ENCODE measurements at places on chromosomes 3 and 15.

DNA sequence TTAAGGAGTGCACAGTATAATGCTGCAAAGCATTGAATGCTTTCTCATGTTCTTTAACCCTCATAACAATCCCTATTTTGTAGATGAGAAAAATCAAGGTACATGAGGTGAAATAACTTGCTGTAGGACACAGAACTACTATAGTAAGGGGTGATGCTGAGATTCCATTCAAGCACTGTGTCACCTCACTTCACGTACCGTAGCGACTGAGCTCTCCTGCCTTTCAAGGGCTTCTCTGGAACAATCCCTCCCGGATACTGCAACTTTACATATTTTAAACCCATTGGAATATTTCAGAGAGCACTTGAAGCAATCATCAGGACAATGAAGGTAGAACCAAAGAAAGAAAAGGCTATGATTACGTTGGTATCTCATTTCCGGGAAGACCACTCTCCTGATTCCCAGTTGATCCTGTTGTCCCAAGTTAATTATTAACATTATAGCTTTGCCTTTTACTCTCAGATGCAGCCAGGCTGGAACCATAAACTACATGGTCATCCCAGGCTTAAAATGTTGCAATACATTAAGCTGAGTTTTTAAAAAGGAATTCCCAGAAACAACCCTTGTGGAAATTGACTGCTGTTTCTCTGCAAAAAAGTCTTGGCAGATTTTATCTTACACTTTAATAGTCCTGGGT, 252.2 kb upstream of the IGF1R start:
- H3K4me1 ChIP-seq = no peaks in the 10 kb centered on the region
- no peak for DNase-seq
- no peak overlapping the region for H3K4me3 ChIP-seq
- peaks cover 9% of the 10 kb centered on the region for H3K27me3 ChIP-seq
- no peak overlapping the region for H3K27ac ChIP-seq

GRCh38 chr3:115113367-115113766, 33.7 kb downstream of the ZBTB20 start:
- DNase-seq = no peak
- H3K27me3 ChIP-seq = no peaks in the 10 kb centered on the region
- H3K27ac ChIP-seq = no peak overlapping the region
- H3K4me1 ChIP-seq = no peaks in the 10 kb centered on the region

DNA sequence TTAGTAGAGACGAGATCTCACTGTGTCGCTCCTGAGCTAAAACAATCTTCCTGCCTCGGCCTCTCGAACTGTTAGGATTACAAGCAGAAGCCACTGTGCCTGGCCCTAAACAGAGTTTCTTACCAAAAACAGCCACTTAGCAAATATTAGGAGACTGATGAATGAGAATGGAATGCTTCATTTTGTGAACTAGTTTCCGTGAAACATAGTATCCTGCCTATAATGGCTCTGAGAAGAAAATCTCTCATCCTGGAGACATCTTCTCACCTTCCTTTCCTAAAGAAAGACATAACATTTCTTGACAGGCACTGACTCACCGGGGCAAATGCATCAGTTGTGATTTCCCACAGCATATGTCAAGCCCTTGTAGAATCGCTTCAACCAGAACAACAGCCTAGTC, 44.9 kb downstream of the GJD2 start:
- H3K36me3 ChIP-seq = no peaks in the 10 kb centered on the region
- peaks cover 20% of the 10 kb centered on the region for H3K27me3 ChIP-seq
- no peak overlapping the region for H3K27ac ChIP-seq
- H3K4me3 ChIP-seq = no peak overlapping the region
- no peaks in the 10 kb centered on the region for H3K4me1 ChIP-seq
- DNase-seq = no peak

DNA sequence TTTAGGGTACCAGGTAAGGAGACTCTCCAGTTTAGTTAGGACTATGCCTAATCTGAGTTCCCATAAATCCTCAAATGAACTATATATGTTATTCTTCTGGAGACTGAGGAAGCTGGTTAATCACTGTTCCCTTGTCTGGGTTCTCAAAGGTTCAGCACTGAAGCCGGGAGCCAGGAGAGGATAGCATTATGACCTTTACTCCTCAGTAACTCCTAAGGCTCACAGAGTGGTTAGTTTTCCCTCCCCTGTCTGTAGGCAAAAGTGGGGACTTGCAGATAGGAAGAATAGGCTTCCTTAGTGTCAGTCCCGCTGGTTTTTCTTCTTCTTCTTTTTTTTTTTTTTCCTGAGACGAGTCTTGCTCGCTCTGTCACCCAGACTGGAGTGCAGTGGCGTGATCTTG, 50.4 kb downstream of the CRTC3 start:
- no peak for DNase-seq
- H3K27ac ChIP-seq = no peak overlapping the region
- H3K4me1 ChIP-seq = peaks cover 77% of the 10 kb centered on the region
- peaks cover 57% of the 10 kb centered on the region for H3K36me3 ChIP-seq
- H3K4me3 ChIP-seq = no peak overlapping the region

- no peak for DNase-seq
- no peak overlapping the region for H3K27ac ChIP-seq
- no peaks in the 10 kb centered on the region for H3K4me1 ChIP-seq
- no peaks in the 10 kb centered on the region for H3K36me3 ChIP-seq
Measured at GRCh38 chr15:97729270-97729669, 231.2 kb upstream of the ARRDC4 start.

- no peaks in the 10 kb centered on the region for H3K4me1 ChIP-seq
- no peak overlapping the region for H3K4me3 ChIP-seq
- no peak for DNase-seq
- peaks cover 8% of the 10 kb centered on the region for H3K36me3 ChIP-seq
- no peaks in the 10 kb centered on the region for H3K27me3 ChIP-seq
- no peak overlapping the region for H3K27ac ChIP-seq
Measured at GRCh38 chr3:170233530-170233929, 11.3 kb downstream of the PRKCI start.

DNA sequence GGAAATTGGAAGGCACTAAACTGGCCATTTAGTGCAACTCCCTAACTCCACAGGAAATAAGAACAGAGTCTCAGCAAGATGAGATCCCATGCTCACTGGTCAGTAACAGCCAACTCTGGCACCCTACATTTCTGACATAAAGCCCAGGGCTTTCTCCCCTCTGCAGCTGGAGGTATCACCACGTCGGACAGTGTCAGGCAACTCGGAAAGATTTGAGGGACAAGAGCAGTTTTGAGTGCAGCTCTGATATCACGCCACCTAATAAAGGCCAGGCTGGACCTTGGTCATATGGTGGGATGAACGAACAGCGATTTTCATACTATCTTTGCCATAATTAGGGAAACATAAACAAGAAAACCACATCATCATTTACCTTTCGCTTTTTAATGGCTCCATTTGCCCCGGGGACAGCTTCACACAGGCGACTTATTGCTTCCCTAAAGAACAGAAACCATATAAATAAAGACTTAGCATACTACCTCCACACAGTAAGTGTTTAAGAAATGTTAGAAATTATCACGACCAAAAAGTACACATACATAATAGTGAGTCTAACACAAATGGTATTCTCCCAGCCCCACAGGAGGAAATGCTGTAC, 12.5 kb downstream of the EID1 start:
- H3K27ac ChIP-seq = no peak overlapping the region
- H3K4me3 ChIP-seq = no peak overlapping the region
- DNase-seq = no peak
- H3K36me3 ChIP-seq = no peaks in the 10 kb centered on the region
- peaks cover 10% of the 10 kb centered on the region for H3K27me3 ChIP-seq

GRCh38 chr3:37338500-37338899, 164.1 kb upstream of the LRRFIP2 start:
- no peaks in the 10 kb centered on the region for H3K27me3 ChIP-seq
- DNase-seq = no peak
- peaks cover 47% of the 10 kb centered on the region for H3K36me3 ChIP-seq
- no peak overlapping the region for H3K4me3 ChIP-seq
- no peak overlapping the region for H3K27ac ChIP-seq

- H3K27me3 ChIP-seq = no peaks in the 10 kb centered on the region
- H3K36me3 ChIP-seq = peaks cover 53% of the 10 kb centered on the region
- H3K4me1 ChIP-seq = peaks cover 100% of the 10 kb centered on the region
- H3K27ac ChIP-seq = peak overlapping the region; percentile 97
- peak; percentile 66 for DNase-seq
Measured at GRCh38 chr15:31357148-31357547, 30.5 kb downstream of the KLF13 start.

GRCh38 chr15:92009162-92009561, 155.7 kb downstream of the SLCO3A1 start:
- no peak overlapping the region for H3K4me3 ChIP-seq
- peaks cover 41% of the 10 kb centered on the region for H3K4me1 ChIP-seq

GRCh38 chr3:126938520-126939337, 44.2 kb upstream of the PLXNA1 start:
- H3K4me1 ChIP-seq = no peaks in the 10 kb centered on the region
- no peaks in the 10 kb centered on the region for H3K36me3 ChIP-seq
- H3K27ac ChIP-seq = no peak overlapping the region
- no peaks in the 10 kb centered on the region for H3K27me3 ChIP-seq
- no peak overlapping the region for H3K4me3 ChIP-seq

GRCh38 chr3:46662771-46663551, 30.5 kb downstream of the ALS2CL start:
- H3K27ac ChIP-seq = no peak overlapping the region
- no peak overlapping the region for H3K4me3 ChIP-seq
- no peaks in the 10 kb centered on the region for H3K36me3 ChIP-seq
- no peaks in the 10 kb centered on the region for H3K4me1 ChIP-seq

- no peaks in the 10 kb centered on the region for H3K27me3 ChIP-seq
- no peak overlapping the region for H3K27ac ChIP-seq
- no peak for DNase-seq
- no peaks in the 10 kb centered on the region for H3K4me1 ChIP-seq
- no peaks in the 10 kb centered on the region for H3K36me3 ChIP-seq
- H3K4me3 ChIP-seq = no peak overlapping the region
Measured at GRCh38 chr15:36777926-36778325, 198.5 kb downstream of the CDIN1 start.

GRCh38 chr15:56244038-56244810, 545 bp upstream of the RFX7 start:
- peaks cover 3% of the 10 kb centered on the region for H3K27me3 ChIP-seq
- H3K4me1 ChIP-seq = peaks cover 41% of the 10 kb centered on the region
- peak overlapping the region; percentile 90 for H3K27ac ChIP-seq
- peak; percentile 48 for DNase-seq

DNA sequence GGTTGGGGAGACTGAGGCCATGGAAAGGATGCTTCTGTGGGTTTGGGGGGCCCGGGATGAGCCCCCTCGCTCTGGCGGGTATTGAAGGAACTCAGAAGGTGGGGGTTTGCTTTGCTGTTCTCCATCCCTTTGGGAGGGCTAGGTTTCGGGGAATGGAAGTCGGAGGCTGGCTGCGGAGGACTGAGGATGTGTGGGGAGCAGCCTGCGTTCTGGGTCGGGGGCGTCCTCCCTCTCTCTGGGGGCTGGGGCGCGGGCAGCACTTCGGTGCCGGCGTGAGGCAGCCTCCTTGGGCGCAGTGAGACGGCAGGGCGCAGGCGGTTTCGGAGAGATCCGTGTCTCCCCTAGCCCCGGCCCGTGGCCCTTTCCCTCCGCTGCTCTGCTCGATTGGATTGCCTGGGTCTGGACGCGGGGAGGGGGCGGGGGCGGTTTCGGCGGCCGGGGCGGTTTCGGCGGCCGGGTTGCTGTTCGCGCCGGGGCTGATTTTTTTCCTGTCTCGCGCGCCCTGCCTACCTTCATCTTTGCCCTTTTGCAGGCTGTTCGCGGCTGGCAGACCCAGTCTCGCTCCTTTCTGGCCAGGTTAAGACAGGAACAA, 1.4 kb downstream of the PTPRG start:
- peak overlapping the region; percentile 44 for H3K4me3 ChIP-seq
- H3K4me1 ChIP-seq = peaks cover 20% of the 10 kb centered on the region
- H3K27me3 ChIP-seq = peaks cover 93% of the 10 kb centered on the region

DNA sequence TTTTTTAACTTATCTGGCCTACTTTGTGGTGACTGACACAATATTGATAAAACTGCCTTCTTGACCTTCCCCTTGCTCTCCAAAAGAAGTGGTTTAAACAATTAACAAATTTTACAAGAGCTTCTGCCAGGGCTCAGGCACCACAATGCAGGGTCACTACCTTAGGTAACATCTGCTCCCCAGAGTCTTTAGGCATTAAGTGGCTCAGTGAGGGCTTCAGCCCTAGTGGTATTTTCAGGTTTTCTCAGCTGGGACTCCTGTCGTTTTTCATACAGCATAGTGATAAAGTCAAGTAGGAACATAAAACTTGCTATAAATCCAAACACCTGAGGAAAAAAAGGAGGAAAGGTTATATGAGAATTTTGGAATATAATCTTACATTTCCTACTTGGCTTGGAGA, 18.9 kb downstream of the CMTM6 start:
- H3K36me3 ChIP-seq = peaks cover 67% of the 10 kb centered on the region
- DNase-seq = no peak
- peaks cover 6% of the 10 kb centered on the region for H3K4me1 ChIP-seq
- no peaks in the 10 kb centered on the region for H3K27me3 ChIP-seq
- no peak overlapping the region for H3K27ac ChIP-seq
- no peak overlapping the region for H3K4me3 ChIP-seq

- no peak overlapping the region for H3K4me3 ChIP-seq
- DNase-seq = no peak
- no peak overlapping the region for H3K27ac ChIP-seq
- no peaks in the 10 kb centered on the region for H3K4me1 ChIP-seq
- H3K27me3 ChIP-seq = no peaks in the 10 kb centered on the region
Measured at GRCh38 chr3:62134061-62134496, 239.3 kb downstream of the FEZF2 start.

DNA sequence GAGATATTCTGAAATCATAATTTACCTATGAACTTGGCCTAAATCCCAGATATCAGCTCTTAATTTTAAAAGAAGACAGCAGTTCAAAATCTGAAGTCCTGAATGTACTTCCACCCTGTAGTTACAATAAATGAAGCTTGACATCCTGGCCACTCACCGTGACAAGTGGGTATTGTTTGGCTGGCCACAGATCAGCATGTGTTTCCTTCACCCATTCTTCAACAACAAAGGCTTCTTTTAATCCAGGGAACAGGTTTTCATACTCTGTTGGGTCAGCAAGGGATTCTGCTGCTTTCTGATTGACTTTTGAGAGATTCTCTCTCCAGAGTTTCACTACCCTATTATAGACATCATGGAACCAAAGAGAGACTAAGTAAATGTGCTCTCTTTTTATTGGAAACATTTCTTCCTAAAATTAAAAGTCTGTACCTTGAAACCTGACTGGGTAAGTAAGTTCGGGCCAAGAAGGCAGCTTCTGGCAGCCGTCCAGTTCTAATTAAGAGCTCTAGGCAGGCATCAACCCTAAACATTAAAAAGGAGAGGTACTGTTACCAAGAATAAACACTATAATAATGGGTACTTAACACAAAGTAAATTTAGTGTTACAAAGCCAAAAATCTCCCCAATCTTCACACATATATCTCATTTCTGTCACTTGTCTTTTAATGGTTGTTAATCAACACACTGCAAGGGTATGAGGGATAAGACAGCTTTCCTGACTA, 15.2 kb downstream of the MRPS22 start:
- peaks cover 6% of the 10 kb centered on the region for H3K4me1 ChIP-seq
- peaks cover 70% of the 10 kb centered on the region for H3K36me3 ChIP-seq
- DNase-seq = no peak
- no peak overlapping the region for H3K27ac ChIP-seq
- H3K4me3 ChIP-seq = no peak overlapping the region

Measured in activated naive CD4-positive, alpha-beta T cell treated with anti-CD3 and anti-CD28 coated beads, Interleukin-2, amount 10 ng/mL, durations not matched to agents 7 days and 5 days (primary cell).